ENCODE measurements at places on chromosomes 11 and 22.

GRCh38 chr11:63613517-63614135, 607 bp downstream of the PLAAT3 start:
- ATAC-seq: peak; percentile 58

DNA sequence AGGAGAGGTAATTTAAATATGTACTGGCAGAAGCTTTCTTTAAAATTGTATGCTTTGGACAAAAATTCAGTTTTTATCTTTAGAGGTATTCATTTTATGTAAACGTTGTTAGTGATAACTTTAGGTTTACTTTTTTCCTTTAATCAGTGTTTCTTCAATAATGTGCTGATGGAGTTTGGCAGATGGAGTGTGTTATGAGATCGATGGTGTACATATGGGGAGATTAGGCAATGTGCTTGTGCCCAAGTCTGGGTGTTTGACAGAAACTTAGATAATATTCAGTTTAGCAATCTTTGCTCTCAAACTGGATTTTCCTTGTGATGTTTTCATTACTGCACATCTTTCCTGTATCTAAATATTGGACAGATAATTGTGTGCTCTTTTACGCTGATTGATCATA, 425.4 kb downstream of the JRKL start:
- no peak for ATAC-seq

GRCh38 chr11:31958076-31958735, 132.7 kb upstream of the RCN1 start:
- ATAC-seq: peak; percentile 52

DNA sequence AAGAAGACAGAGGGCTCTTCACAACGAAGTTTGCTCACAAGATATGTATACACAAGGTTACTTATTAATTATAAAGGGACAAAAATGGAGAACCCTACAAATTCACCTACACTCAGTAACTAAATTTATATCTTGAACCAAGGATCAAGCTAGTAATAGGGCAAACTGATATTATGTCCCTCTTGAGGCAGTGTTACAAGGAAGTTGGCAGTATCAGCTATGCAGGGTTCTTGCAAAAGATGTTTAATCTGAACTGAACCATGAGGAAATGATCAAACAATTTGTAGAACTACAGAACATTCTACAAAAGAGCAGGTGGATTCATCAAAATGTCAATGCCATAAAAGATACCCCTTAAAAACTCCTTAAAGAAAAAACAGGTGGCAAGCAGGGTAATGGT, 10.7 kb downstream of the CADM1 start:
- ATAC-seq: no peak
